ENCODE measurements at places on chromosomes 5 and 9.

DNA sequence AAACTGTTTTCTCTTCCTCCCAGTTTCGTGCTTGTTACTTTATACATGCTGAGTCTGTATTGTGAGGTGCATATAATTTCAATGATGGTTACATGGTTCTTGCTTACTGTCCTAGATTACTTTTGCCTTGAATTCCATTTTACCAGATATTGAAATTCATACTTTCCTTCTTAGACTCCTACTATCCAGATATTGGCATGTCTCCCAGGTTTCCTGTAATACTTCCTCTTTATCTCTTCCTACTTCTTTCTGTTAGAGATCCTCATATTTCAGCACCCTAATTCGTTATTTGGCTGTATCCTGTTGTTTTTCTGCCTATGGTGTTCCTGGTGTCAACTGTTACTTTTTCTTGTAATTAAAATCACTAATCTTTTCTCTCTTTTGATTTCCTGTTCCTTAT lies 522.1 kb downstream of the CCDC171 start:
- no peak for DNase-seq

- no peak for DNase-seq
Measured at GRCh38 chr5:81572201-81572600, 178.3 kb upstream of the ACOT12 start.

DNA sequence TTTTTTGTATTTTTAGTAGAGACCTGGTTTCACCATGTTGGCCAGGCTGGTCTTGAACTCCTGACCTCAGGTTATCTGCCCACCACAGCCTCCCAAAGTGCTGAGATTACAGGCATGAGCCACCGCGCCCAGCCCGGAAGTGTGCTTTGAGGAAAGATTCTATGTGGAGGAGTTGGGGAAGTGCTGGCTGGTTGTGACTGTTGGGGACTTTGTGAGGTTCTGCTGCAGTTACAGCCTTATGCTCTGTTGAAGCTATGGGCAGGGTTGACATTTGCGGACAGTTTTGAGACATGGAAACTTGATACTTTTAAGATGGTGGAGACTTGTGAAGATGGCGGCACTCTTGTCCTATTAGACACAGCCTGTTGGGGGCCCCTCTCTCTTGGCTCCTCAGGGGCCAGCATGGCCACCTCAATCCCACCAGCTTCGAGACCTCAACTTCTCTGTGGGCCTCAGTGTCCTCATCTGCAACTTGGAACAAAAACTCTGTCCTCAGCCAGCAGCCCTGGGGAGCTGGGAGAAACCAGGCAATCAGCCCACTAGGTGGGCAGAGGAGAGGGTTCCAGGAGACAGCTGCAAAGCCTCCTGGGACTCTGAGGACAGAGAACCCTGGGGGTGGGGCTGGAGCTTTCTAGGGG lies 24.9 kb downstream of the C9orf50 start:
- no peak for DNase-seq

DNA sequence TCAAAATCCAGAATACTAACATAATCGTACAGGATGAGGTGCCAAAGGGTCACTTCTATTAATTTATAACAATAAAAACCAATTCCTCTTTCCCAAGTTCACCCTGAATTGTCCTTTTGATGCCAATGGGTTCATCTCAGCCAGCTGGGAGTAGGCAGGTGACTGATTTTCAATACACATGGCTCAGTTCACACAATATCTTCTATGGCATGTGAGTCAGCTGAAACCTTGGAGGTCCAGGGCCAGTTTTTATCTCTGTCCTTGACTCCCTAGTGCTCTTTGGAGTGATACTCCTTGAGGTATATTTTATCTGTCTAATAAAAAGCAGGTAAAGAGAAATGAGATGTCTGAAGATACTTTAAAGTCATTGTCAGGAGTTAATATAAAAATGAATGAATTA lies 186.6 kb downstream of the SMC2 start:
- DNase-seq, result no peak

- DNase-seq, result no peak
Measured at GRCh38 chr5:119330367-119331183, 25.2 kb upstream of the TNFAIP8 start.
